Activated CD4-positive, alpha-beta T cell treated with anti-CD3 and anti-CD28 coated beads for 36 hours (primary cell): ENCODE measurements at places on chromosomes 1 and 21. TPM values are rescaled to one million over a fixed set of nuclear protein-coding genes. Genes with fewer than 3 reads are reported as not detected.

- no peak for DNase-seq
- H3K4me1 ChIP-seq: no peaks in the 10 kb centered on the region
- no peak overlapping the region for H3K27ac ChIP-seq
- H3K27me3 ChIP-seq: no peaks in the 10 kb centered on the region
- no peak overlapping the region for H3K4me3 ChIP-seq
Measured at GRCh38 chr1:245484176-245484575, 329.4 kb downstream of the KIF26B start.

GRCh38 chr1:91015794-91016550 is 5.9 kb downstream of the ZNF644 start:
- H3K4me1 ChIP-seq: peaks cover 74% of the 10 kb centered on the region
- H3K27me3 ChIP-seq: no peaks in the 10 kb centered on the region
- peaks cover 46% of the 10 kb centered on the region for H3K36me3 ChIP-seq
- no peak overlapping the region for H3K4me3 ChIP-seq
- H3K27ac ChIP-seq: no peak overlapping the region

DNA sequence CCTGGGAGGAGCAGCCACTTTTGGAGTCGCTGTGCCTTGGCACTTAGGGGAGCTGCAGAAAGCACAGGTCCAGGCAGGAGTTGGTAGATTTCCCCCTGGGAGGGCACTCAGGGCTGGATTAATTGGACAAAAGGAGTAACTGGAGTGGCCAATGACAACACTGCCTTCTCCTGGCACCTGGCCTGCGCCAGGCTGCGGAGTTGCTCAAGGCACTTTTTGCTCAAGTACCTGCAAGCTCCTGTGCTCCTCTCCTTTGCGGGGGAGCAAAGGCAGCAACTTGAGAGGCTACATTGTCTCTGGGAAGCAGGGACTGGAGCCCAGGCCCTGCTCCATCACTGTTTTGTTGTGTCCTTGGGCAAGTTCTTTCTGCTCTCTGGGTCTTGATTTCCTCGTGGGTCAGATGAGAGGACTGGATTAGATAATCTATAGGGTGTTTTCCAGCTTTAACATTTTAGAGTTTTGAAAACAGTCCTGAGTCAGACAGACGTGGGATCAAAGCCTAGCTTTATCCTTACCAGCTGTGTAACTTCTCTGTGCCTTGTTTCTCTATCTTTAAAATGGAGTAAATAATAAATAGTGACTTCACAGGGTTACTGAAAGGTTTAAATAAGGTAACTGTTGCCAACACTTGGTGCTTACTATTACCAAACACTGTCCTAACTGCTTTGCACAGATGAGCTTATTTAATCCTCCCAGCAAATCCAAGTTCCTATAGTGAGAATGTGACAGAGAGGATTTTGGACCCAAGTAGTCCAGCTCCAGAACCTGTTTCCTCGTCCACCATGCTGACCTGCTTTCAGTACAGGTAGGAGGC is 18.0 kb upstream of the GRHL3 start:
- no peak overlapping the region for H3K4me3 ChIP-seq
- H3K27me3 ChIP-seq: peaks cover 25% of the 10 kb centered on the region
- H3K36me3 ChIP-seq: no peaks in the 10 kb centered on the region

DNA sequence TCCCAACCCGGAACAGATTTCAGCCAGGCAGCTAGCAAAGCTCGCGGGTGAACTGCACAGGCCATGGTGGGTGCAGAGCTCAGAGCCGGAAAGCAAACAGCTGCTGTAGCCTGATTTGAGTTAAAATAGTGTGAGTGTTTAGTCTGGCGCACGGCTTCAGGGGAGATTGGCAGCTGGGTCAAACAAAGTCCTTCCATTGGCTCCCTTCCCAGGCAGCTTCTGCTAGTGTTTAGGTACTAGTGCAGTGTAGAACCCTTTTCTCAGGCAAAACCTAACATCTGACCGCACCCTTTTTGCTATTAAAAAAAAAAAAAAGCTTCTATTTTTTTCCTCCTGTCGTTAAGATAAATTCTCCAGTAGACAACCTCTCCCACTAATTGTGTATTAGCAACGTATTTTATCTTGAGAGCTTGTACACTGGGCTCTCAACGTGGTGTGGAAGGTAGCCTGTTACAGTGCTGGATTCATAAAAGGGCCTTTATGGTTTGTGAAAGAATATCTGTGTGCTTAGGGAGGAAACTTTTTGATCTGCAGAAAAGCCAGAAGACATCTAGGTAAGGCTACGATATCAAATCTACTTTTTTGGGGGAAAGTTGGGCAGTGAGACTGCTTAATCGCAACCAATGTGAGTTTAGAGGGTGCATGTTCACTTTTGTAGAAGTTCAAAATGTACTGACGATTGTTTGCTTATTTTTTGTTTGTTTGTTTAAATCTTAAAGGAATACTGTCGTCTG is 689.6 kb downstream of the USP25 start:
- no peak overlapping the region for H3K4me3 ChIP-seq
- no peak overlapping the region for H3K27ac ChIP-seq
- H3K36me3 ChIP-seq: no peaks in the 10 kb centered on the region
- no peaks in the 10 kb centered on the region for H3K27me3 ChIP-seq
- H3K4me1 ChIP-seq: no peaks in the 10 kb centered on the region

- no peaks in the 10 kb centered on the region for H3K27me3 ChIP-seq
- no peak overlapping the region for H3K4me3 ChIP-seq
- DNase-seq: no peak
- no peak overlapping the region for H3K27ac ChIP-seq
- no peaks in the 10 kb centered on the region for H3K4me1 ChIP-seq
- no peaks in the 10 kb centered on the region for H3K36me3 ChIP-seq
Measured at GRCh38 chr1:83807231-83807630, 191.7 kb downstream of the TTLL7 start.

- H3K27ac ChIP-seq: peak overlapping the region; percentile 94
- no peaks in the 10 kb centered on the region for H3K36me3 ChIP-seq
- H3K4me3 ChIP-seq: no peak overlapping the region
Measured at GRCh38 chr1:235998812-235999211, 66.1 kb downstream of the NID1 start.

GRCh38 chr1:193256019-193256418 is 69.6 kb upstream of the B3GALT2 start:
- peaks cover 12% of the 10 kb centered on the region for H3K36me3 ChIP-seq
- H3K4me3 ChIP-seq: no peak overlapping the region
- no peaks in the 10 kb centered on the region for H3K27me3 ChIP-seq
- no peak overlapping the region for H3K27ac ChIP-seq
- peaks cover 4% of the 10 kb centered on the region for H3K4me1 ChIP-seq

- no peak overlapping the region for H3K27ac ChIP-seq
- peaks cover 8% of the 10 kb centered on the region for H3K27me3 ChIP-seq
- H3K4me1 ChIP-seq: no peaks in the 10 kb centered on the region
- no peak for DNase-seq
Measured at GRCh38 chr1:243926803-243927245, 76.8 kb upstream of the AKT3 start.

GRCh38 chr1:11617314-11617713 is 36.9 kb downstream of the FBXO2 start:
- H3K36me3 ChIP-seq: no peaks in the 10 kb centered on the region
- DNase-seq: no peak
- H3K27me3 ChIP-seq: peaks cover 3% of the 10 kb centered on the region
- H3K4me1 ChIP-seq: no peaks in the 10 kb centered on the region

DNA sequence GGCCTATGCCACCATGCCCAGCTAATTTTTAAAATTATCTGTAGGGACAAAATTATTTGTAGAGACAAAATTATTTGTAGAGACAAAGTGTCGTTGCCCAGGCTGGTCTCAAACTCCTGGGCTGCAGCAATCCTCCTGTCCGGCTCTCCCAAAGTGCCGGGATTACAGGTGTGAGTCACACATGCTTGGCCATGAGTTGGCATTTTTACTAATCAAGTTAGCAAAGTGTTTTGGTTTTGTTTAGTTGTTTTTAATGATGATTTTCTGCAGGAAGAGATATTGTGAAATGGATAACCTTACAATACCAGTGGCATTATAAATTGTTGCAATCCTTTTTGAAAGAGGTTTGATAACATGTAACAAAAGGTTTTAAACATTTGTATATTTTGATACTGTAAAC is 65.3 kb upstream of the MAGI3 start:
- no peak overlapping the region for H3K27ac ChIP-seq
- H3K4me1 ChIP-seq: no peaks in the 10 kb centered on the region
- H3K36me3 ChIP-seq: no peaks in the 10 kb centered on the region
- H3K27me3 ChIP-seq: no peaks in the 10 kb centered on the region
- no peak for DNase-seq

DNA sequence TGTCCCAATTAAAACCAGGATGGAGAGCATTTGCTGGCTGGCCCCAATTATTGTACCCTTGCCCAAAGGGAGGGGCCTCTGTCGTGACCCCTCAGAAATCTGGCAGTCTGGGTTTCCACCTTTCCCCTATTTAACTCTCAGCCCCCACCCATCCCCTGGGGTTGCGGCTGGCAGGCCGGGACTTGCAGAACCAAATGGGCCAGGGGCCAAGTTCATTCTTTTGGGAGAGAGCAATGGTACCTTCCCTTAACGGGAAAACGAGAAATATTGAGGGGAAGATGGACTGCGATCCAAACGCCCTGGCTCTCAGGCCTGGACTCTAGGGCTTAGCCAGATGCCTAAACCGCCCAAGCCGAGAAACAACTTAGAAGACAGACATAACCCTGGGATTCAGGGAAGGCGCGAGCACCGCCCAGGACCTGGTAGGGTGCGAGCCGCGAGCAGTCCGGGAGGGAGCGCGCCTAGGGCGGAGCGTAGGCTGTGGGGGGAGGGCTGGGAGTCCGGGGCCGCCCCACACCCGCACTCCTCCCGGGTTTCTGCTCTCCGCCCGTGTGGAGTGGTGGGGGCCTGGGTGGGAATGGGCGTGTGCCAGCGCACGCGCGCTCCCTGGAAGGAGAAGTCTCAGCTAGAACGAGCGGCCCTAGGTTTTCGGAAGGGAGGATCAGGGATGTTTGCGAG is at the start of gene SLC27A3:
SLC27A3 (plus strand) TSS at position 628 of the 678 bp plus-strand sequence. CDS start 91 bp downstream, outside the sequence.
- no peak within 1 kb of the TSS for H3K27ac ChIP-seq
- H3K27me3 ChIP-seq: no peaks in the 10 kb centered on the region
- no peak for DNase-seq
- H3K4me3 ChIP-seq: peak within 1 kb of the TSS; percentile 69

GRCh38 chr1:176691251-176692228 is 228.6 kb downstream of the PAPPA2 start:
- peak; percentile 20 for DNase-seq
- peaks cover 1% of the 10 kb centered on the region for H3K27me3 ChIP-seq
- no peak overlapping the region for H3K27ac ChIP-seq
- H3K4me3 ChIP-seq: no peak overlapping the region
- H3K4me1 ChIP-seq: no peaks in the 10 kb centered on the region
- no peaks in the 10 kb centered on the region for H3K36me3 ChIP-seq

GRCh38 chr1:168112673-168113305 is 23.9 kb downstream of the GPR161 start:
- H3K27me3 ChIP-seq: no peaks in the 10 kb centered on the region
- peak; percentile 86 for DNase-seq
- peaks cover 10% of the 10 kb centered on the region for H3K4me1 ChIP-seq
- no peak overlapping the region for H3K27ac ChIP-seq
- no peak overlapping the region for H3K4me3 ChIP-seq
- no peaks in the 10 kb centered on the region for H3K36me3 ChIP-seq

DNA sequence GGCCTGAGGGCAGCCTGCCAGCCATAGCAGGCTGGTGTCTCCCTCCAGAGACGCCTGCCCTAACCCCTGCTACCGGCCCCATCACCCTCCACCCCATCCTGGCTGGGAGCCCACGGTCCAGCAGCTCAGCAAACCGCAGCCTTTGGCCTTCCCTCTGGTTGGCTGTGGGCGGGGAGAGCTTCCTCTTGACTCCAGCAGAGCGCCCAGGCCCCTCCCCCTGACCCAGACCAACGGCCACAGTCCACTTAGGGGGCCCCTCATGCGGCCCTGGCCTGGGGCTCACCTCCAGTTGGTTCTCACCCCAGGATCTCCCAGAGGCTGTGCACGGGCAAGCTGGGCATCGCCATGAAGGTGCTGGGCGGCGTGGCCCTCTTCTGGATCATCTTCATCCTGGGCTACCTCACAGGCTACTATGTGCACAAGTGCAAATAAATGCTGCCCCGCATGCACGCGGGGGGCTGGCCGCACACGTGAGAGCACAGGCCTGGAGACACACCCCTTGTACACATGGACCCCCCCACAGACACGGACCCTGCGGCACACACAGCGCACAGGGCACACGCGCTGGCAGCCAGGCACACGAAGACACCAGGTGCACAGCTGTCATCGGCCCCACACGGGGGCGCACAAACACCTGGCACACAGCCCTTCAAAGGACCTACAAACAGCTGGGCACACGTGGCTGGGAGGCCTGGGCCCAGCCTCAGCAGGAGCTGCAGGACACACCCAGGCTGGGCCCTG is 3.1 kb downstream of the SMIM1 start:
- H3K36me3 ChIP-seq: peaks cover 9% of the 10 kb centered on the region
- H3K27ac ChIP-seq: no peak overlapping the region
- no peak overlapping the region for H3K4me3 ChIP-seq
- peak; percentile 76 for DNase-seq

DNA sequence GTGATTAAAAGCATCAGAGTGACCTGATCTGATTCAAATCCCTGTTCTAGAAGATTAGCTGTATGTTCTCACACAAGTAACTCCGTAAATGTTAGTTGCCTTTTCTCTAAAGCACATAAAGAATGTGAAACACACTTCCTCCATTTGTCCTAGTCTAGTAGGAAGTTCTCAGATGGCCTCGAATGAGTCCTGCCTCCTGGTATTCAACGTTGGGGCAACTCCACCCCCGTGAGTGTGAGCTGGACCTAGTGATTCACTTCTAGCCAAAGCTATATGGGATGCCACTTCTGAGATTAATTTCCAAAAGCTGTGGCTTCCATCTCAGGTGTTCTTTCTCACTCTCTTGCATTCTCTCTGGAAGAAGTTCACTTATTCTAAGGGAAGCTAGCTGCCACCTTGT is 267.6 kb downstream of the GPATCH2 start:
- no peaks in the 10 kb centered on the region for H3K27me3 ChIP-seq
- no peak overlapping the region for H3K4me3 ChIP-seq
- no peaks in the 10 kb centered on the region for H3K4me1 ChIP-seq
- H3K27ac ChIP-seq: no peak overlapping the region
- no peak for DNase-seq
- no peaks in the 10 kb centered on the region for H3K36me3 ChIP-seq

DNA sequence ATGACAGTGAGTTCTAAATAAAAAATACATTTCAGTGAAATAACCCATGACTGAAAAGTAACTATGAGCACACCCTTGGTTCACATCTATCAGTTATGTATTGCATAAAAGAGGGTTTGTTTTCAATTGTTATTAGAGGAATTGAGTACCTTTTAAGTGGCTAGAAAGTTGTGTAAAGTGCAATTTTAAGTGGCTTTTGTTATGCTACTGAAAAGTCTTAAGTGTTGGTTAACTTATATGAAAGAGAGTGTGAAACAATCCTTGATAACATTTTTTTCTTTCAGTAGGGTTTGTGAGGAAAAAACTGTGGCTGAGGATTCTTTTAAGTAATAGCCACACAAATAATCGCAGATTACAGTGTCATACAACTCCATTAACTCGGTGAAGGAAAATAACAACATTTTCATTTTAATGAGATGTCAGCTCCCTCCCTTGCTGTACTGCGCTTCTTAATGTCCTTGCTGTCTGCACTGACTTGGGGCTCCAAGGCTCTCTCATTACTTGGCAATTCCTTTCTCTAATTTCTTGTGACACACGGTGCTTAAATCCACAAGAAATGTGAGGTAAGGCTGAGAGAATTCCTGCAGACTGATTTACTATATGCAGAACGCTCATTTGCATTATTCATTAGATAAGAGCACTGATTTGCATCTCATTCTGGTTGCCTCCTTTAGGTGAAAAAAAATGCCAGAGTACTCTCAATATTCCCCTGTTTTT is 40.6 kb downstream of the NTNG1 start:
- no peak overlapping the region for H3K4me3 ChIP-seq
- H3K36me3 ChIP-seq: no peaks in the 10 kb centered on the region
- H3K4me1 ChIP-seq: no peaks in the 10 kb centered on the region
- no peak for DNase-seq
- H3K27me3 ChIP-seq: peaks cover 7% of the 10 kb centered on the region

C1QC gene
- total RNA-seq: not detected

SPRR3 gene
- not detected for total RNA-seq

APOBEC4 gene
- not detected for total RNA-seq

COL16A1 gene
- 0.09 TPM for total RNA-seq
